Kidney glomerular epithelial cell (primary cell): ENCODE measurements at places on chromosomes 13 and 19.
A peak's percentile ranks its signal among the peaks of the same experiment; 100 is the strongest.

DNA sequence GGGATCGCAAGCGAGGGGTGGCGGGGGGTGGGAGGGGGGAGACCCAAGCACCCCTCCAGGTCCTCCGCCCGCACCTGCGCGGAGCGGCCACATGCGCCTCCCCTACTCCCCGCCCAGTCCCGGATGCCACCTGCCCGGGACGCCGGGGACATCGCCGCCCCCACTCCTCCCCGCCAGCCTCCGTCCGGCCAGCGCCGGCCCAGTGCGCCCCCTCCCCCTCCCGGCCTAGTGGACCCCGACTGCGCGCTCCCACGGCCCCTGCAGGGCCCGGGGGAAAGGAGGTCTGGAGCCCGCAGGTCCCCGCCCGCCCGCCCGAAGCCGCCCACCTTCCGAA, 263 bp downstream of the RHPN2 start:
- DNase-seq = no peak

- DNase-seq = peak; percentile 48
Measured at GRCh38 chr19:39401549-39402345, 4.9 kb upstream of the ZFP36 start.

- DNase-seq = peak; percentile 50
Measured at GRCh38 chr19:43555185-43555770, 20.0 kb downstream of the XRCC1 start.

DNA sequence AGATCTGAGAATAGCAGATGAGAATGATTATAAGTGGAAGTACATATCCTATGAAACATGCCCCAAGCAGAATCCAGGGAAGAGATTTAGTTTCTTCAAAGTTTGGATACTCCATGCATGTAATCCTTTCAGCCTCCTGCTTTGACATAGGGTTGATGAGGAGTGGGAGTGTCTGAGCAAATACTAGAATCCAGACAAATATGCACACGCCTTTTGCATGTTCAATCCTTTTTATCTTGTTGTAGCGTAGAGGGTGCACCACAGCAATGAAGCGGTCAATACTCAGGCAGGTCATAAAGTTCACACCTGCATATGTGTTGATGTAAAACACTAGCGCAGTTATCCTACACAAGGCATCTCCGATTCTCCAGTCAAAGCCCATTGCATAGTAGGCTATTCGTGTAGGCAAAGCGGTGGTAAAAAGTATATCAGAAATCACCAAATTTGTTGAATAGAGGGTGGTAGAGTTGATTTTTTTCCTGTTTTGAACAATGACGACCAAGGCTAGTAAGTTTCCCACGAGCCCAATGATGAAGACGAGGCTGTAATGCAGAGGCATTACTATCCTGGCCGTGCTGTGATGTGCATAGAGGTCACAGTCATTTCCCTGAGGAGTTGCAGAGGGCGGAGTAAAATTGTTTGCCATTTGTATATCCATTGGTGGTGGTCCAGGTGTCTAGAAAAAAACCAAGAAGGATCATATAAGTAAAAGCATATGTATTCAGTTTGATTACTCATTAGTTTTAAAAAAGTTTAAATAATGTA, 11.5 kb downstream of the GPR183 start:
- DNase-seq = no peak

DNA sequence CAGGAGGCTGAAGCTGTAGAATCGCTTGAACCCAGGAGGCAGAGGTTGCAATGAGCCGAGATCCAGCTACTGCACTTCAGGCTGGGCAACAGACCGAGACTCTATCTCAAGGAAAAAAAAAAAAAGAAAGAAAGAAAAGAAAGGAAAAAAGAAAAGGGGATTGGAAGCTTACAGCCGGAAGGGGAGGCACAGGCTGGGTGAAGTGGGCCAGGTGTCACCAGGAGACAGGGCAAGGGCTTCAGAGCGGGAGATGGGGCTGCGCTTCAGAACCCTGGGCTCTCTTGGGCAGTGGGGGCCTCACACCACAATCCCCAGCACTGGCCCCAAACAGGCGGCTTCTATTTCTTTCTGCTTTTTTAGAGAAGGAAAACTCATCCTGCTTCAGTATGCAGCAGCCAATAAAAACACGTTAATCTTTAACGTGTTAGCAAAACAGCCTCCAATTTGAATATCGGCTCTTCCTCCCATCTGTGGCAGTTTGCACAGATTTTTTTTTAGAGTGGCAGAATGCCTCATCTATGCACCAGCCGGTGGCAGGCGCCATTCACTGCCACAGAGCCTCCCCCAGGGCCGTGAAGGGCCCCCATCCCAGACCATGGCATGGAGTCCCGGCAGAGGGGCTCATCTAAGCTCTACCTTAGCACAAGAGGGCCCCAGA, 46.6 kb upstream of the C19orf12 start:
- peak; percentile 1 for DNase-seq

DNA sequence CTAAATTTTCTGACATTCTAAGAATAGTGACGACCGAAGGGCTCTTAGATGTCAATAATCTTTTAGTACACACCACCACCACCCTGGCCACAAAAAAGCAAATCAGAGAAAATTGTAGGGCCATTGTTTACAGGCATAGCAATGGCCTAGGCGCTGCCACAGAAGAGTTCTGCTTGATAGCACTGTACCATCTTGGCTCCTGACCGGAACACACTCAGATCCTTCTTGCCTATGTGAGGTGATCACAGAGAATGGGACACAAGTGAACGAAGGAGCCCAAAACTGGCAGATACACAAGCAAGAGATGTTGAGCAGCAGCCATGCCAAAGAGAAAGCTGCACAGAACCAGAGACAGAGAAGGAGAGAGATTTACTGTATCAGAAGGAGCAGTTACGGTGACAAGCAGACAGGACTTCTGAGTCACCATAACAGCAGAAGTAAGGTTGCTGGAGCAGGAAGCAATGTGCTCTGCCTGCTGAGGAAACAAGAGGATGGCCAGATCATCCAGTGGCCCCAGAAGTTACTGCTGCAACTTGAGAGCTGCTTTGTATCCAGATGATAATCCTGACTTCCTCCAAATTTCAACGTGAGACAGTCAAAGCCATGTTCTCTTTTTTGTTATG, 105.2 kb downstream of the SLITRK6 start:
- no peak for DNase-seq

GRCh38 chr13:44273991-44274770, 99.4 kb upstream of the SERP2 start:
- peak; percentile 31 for DNase-seq

DNA sequence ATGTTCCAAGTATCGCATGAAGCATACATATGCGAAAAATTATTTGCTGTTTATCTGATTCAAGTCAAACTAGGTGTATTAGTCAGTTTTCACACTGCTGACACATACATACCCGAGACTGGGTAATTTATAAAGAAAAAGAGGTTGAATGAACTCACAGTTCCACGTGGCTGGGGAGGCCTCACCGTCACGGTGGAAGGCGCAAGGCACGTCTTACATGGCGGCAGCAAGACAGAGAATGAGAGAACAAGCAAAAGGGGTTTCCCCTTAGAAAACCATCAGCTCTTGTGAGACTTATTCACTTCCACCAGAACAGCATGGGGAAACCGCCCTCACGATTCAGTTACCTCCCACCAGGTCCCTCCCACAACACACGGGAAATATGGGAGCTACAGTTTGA, 13.0 kb upstream of the PROZ start:
- no peak for DNase-seq

DNA sequence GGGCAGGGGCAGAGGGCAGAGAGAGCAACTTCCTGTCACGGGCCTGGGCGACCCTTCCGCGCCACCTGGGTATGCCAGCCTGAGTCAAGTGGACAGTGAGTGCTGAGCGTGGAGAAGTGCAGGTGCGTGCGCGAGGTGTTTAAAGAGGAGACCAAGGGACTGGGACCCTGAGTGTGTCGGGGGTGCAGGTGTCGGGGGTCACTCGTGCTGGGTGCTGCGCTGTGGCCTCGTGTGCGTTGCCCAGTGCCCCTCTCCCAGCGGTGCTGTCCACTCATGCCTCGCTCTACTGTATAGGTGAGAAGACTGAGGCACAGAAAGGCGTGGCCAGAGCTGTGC, 18.9 kb upstream of the KCTD15 start:
- DNase-seq = no peak

GRCh38 chr13:60944863-60945262, 470.8 kb downstream of the PCDH20 start:
- no peak for DNase-seq

- DNase-seq = no peak
Measured at GRCh38 chr13:89584058-89584620, 1763.3 kb upstream of the MIR17HG start.

DNA sequence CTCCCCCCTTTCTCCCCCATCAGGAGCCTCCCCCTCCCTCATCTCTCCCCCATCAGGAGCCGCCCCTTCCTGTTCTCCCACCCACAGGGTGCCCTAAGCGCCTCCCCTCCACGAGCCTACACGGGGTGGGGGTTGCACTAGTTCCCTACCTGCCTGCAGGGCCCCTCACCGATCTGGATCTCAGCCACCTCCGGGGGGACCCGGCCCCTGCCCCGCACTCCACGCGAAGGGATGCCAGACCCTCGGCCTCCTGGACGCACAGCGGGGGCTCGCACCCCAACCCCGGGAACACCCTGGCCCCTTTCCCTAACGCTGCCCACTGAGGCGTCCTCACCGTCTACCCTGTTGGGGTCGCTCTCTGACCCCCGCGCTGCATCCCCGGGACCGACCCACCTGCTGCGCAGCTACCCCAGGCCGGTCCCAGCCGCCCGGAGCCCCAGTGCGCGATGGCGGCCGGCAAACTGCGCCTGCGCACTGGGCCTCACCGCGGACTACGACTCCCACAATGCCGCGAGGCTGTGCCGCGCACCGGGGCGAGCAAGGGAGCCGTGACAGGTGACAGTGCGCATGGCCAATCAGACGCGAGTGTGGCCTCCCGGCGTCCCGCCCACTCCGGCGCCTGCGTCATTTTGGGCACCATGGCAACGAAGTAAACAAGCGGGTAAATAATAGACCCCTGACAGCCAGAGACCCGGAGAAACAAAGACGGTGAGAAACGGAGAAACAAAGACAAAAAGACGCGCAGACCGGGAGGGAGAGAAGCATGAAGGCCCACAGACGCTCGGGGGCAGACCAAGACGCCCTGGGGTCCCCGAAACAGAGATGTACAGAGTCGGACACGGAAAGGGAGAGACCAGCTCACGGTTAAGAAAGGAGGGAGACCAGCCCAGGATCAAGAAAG, at the start of gene ZSCAN18:
Gene ZSCAN18 (minus strand): TSS at position 451 of the 901 bp plus-strand sequence. CDS start 7,964 bp downstream, outside the sequence.
- DNase-seq = peak; percentile 93

DNA sequence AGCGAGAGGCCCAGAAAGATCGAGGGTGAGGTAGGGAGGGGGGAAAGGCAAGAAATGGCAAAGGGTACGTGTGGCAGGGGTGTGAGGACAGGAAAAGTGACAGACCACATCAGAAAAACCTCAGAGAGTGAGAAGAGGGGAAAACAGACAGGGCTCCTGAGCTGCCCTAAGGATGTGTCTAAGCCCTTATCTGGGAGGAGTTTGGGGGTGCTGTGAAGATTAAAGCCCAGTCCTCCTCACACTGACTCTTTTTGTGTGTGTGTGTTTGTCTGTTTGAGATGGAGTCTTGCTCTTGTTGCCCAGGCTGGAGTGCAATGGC, 703 bp upstream of the PTH2 start:
- DNase-seq = no peak

- DNase-seq = no peak
Measured at GRCh38 chr13:113009743-113010509, 40.9 kb downstream of the MCF2L start.

GRCh38 chr19:51440846-51441409, 17.3 kb downstream of the SIGLEC8 start:
- no peak for DNase-seq

DNA sequence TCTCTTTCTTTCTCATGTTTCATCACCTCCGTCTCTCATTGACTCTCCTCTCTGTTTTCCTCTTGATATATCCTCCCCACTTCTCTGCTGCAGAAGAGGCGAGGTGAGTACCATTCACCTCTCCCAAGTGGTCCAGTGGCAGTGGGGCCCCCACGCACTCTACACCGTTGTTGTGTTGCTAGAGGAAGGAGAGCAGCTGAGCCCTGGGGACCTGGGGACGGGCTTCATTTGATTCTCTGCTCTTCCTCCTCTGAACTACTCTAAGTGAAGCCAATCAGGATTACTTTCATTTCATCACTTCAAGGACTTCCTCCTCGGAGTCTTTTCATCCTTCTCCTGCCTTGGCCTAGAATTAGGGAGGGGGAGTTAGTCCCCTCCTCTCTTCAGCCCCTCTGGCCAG, 64.6 kb downstream of the CCNE1 start:
- no peak for DNase-seq

DNA sequence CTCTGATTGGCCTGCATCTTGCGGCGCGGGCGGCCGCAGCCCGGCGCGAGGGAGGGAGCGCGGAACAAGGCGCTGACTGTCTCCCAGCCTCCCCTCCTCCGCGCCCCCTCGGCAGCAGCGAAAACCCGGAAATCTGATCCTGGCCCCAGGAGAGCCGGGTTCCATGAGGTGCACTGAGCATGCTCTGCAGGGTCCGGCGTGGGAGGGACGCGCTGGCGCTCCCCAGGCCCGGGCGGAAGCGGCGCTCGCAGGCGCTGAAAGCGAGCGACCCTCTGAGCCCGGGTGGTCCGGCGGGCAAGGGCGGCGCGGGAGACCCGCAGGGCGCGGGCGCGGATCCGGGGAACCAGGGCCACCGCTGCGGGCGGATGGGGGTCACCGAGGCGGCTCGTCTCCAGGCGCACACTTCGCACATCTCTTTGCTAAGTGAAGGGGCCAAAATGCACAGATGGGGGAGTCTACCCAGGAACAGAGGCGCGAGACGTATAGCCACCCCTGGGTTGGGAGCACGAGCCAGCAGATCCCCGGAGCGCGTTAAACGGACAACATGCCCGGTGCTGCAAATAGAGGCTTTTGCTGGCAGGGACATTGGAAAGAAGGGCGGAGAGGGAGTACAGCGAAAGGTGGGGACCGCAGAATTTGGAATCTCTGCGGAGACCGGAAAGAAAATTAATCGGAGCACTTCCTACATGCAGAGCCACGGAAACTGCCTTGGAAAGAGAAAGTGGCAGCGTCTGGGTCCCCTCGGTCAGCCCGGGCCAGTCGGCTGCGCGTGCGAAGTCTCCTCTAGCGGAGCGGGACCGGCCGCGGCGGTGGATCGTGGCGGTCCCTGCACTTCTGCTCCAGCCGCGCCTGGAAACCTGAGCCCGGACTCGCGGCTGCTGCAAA, 510 bp upstream of the PCDH9 start:
- peak; percentile 94 for DNase-seq

GRCh38 chr13:58207501-58207900, 576.0 kb downstream of the PCDH17 start:
- no peak for DNase-seq

DNA sequence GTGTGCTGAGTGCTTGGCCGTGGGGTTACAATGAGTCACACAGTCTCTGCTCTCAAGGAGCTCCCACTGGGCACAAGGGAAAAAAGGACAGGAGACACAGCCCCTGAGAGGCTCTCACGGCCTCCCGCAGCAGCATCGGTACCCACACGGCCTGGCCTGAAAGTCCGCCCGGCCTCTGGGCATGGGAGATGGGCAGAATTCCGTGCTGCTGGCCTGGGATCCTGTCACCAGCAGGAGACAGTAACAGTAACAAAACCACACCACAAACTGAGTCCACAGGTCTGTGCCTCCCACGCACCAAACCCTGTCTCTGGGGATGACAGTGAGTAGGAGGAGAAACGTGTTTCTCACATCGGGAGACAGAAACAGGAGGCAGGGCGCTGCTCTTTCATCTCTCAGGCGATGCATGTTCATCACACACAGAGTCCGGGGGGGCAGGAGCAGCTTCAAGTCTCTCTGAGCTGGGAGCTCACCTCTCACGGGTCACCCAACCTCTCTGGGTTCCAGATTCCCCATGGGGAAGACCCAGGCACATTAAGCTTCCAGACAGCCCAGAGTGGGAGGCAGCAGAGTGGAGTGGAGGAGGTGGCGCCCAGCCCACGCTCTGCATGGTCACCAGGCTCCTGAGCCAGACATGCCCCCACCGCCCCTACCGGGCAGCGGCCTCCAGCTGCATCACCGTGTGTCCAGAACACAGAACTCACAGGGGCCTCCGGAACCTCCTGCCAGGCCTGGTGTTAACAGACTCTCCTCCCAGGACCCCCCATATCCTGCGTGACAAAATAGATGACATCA, 124.7 kb upstream of the VSTM2B start:
- DNase-seq = peak; percentile 32
